ENCODE measurements at places on chromosomes 5 and 9.

- DNase-seq: no peak
These were observed 56.8 kb upstream of the TRAF1 start for GRCh38 chr9:120983259-120983837.

- DNase-seq: peak; percentile 100
These were observed 12.5 kb downstream of the ABL1 start for GRCh38 chr9:130847306-130848217.

- no peak for DNase-seq
These were observed 38.9 kb upstream of the STXBP1 start for GRCh38 chr9:127572961-127573721.

DNA sequence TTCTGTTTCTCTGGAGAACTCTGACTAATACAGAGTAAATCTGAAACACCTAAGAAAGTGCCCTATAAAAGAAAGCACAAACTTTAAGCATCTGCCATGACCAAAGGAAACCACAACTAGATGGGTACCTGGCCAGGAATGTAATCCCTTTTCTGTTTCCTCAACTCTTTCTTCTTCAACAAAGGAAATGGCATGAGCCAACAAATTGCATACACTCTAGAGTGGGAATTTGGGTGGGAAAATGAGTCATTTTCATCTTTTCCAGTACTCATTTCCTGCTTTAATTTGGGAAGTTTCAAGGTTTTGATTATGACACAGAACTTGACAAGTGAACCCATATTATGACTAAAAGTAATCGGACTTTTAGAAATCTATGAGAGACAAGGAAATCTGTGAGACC, 349.2 kb upstream of the RORB start:
- no peak for DNase-seq

GRCh38 chr9:4443439-4443838, 46.8 kb upstream of the SLC1A1 start:
- DNase-seq: no peak

- no peak for DNase-seq
These were observed 42.9 kb downstream of the RIC1 start for GRCh38 chr9:5671711-5672353.

DNA sequence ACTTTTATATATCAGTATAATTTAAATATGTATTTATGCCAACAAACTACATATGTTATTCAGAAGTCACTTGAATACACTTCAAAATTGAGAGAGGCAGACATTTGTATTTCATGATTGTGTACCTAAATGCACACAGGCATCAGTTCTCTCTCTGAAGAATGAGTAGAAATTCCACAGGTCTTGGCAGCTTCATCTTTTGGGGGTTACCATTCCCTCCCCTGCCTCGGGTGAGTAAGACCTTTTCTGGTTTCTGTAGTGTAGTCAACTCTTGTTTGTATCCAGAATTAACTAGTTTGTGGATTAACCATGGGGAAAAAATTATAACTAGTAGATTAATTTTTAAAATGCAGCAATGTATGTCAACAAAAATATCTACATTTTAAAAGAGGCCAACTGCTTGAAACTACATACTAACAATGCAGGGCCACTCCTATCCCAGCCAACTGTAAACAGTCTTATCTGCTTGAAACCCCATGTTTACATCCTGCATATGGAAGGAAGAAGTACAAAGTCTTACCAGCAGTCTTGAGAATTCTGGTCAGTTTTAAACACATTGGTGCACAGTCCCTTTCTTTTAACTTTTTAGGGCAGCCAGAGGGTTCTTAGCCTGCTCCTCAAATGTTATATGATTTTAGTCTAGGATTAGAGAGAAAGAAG, 339.6 kb upstream of the KIF2A start:
- DNase-seq: no peak

DNA sequence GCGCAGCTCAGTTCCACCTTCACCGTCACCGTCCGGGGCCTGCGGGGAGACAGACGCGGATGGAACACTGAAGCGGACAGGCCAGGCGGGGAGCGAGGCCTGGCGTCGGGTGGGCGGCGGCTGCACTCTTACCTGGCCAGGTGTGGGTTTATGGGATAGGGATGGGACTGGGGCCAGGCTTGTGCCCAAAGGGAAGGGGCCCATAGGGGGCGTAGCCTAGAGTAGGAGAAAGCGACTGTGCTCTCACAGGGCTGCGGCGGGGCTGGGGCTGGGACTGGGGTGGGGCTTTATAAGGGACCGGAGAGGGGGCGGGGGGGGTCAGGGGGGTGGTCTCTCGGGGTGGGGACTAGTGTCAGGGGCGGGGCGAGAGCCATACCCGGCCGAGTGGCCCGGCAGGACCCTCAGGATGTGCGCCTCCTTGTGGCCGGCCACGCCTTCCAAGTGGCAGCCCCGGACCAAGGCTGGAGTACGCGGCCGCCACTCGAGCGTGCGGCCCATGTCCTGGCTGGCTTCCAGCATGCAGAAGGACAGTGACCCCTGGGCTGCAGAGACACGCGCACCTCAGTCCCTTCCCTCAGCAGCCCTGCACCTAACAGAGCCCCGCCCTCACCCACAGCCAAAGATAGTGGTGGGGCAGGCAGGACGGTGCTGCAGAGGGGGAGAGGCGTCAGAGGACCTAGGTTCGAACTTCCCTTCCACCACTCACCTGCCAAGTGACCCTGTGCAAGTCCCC, 22.8 kb downstream of the FPGS start:
- DNase-seq: no peak

GRCh38 chr5:60699288-60699608, 718 bp downstream of the DEPDC1B start:
- no peak for DNase-seq

GRCh38 chr9:110143485-110143884, 64.5 kb downstream of the C9orf152 start:
- DNase-seq: no peak

DNA sequence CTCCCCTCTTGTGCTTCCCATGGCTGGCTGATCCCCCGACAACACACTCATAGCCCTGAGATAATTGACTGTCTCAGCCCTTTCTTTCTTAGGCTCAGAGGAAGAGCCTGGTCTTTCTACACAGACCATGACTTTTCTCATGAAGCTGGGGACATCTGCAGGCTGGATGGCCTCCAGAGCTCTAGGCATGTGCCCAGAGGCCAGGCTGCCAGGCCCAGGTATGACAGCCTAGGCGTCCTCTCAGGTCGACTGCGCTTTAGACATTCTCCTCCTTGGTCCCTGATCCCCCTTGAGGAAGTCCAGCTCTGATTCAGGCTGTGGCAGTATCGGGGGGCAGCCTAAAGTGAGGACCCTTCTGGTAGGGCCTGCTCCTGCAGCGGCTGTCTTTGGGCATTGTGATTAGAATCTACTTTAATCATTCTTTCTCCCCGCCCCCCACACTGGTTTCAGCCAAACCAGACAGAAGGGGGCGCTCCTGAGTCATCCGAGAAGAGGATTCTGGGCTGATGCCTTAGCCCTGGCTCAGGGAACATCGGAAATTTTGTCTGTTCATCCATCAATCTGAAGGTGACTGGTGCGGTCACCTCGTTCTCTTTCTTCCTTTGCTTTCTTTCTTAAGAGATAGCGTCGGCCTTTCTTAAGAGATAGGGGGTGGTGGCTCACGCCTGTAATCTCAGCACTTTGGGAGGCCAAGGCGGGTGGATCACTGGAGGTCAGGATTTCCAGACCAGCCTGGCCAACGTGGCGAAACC, 66.5 kb upstream of the HSPA9 start:
- DNase-seq: no peak

DNA sequence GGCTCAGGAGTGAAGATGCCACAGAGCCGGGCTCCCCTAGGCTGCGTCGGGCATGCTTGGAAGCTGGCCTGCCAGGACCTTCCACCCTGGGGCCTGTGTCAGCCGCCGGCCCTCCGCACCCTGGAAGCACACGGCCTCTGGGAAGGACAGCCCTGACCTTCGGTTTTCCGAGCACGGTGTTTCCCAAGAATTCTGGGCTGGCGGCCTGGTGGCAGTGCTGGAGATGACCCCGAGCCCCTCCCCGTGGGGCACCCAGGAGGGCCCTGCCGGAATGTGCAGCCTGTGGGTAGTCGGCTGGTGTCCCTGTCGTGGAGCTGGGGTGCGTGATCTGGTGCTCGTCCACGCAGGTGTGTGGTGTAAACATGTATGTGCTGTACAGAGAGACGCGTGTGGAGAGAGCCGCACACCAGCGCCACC, 113.1 kb downstream of the RXRA start:
- no peak for DNase-seq

DNA sequence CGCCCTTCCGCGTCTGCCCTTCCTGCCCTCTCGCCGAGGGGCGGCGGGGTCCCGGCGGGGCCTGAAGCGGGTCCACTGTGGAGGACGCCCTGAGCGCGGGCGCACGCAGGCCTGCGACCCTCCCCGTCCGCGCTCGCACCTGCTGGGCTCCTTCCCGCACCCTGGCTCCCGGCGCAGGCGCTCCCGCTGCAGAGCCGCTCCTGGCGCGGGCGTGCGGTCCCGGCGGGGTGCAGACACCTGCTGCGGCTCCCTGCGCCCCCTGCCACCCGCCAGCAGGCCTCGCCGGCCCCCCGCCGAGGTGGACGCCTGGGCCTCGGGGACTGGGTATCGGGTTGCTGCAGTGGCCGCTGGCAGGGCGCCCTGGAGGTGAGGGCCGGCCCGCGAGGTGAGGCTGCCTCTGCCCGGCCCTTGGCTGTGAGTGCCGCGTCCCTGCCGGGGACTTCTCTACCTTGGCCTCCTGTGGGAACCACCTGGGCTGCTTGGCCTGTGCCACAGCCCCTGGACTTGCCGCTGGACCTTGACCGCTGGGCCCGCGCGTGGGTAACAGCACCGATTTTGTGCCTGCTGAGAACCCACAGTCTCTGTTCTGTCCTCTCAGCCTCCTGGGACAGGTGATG, 627 bp downstream of the ARRDC1 start:
- DNase-seq: no peak

DNA sequence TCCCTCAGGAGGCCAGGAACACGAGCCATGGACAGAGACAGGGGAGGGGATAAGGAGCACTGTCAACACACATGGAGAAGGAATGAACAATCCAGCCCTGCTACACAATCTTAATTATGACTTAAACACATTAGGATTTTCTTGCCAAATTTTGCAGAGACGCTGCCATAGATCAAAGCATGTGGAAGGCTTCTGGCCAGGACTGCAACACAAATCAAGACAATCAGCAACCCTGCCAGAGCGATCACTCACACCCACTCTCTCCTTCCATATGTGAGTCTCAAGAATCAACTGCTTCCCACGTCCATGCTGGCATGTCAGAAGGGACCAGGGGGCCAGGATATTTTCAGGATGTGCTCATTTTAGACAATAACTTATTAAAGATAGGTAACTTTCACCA, 85.6 kb downstream of the ROR2 start:
- DNase-seq: no peak

GRCh38 chr5:135246923-135247795, 151.9 kb downstream of the MACROH2A1 start:
- DNase-seq: peak; percentile 80

DNA sequence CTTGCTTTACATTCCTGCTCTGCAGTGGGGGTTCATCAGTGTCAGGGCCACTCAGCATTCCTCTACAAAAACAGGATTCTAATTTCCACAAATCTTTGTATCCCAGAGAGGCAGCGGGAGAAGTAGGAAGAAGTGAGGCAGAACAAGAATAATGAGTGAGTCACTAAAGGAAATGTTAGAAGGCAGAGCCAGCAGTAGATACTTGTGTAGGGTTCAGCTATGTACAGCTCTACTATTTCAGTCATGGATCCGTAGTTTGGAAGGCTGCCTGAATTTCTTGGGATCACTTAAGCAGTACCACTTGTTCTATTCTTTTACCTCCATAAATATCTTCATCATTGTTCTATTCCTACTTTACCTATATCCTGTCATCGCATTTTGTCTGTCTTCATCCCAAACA, 246.3 kb upstream of the TLE4 start:
- DNase-seq: no peak

- DNase-seq: no peak
These were observed 95.8 kb upstream of the CD180 start for GRCh38 chr5:67292201-67292940.

DNA sequence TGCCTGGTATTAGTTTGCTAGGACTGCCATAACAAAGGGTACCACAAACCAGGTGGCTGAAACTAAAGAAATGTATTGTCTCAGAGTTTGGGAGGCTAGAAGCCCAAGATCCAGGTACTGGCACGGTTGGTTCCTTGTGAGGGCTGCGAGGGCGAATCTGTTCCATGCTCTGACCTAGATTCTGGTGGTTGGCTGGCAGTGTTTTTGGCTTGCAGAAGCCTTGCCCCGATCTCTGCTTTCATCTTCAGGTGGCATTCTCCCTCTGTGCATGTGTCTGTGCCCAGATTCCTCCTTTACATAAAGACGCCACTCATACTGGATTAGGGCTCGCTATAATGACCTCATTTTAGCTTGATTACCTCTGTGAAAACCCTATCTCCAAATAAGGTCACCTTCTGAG, 36.7 kb downstream of the RAI14 start:
- no peak for DNase-seq

All from AG09309 (cell line).